ENCODE measurements at places on chromosomes 1 and 21.

- DNase-seq: no peak
These were observed 197.4 kb downstream of the ADGRL2 start for GRCh38 chr1:81998165-81998564.

- peak; percentile 21 for DNase-seq
These were observed 67.2 kb downstream of the TTLL7 start for GRCh38 chr1:83931658-83932253.

GRCh38 chr1:154547105-154547732 is 11.2 kb downstream of the UBE2Q1 start:
- DNase-seq: no peak

- DNase-seq: no peak
These were observed 11.1 kb downstream of the BARHL2 start for GRCh38 chr1:90705956-90706355.

DNA sequence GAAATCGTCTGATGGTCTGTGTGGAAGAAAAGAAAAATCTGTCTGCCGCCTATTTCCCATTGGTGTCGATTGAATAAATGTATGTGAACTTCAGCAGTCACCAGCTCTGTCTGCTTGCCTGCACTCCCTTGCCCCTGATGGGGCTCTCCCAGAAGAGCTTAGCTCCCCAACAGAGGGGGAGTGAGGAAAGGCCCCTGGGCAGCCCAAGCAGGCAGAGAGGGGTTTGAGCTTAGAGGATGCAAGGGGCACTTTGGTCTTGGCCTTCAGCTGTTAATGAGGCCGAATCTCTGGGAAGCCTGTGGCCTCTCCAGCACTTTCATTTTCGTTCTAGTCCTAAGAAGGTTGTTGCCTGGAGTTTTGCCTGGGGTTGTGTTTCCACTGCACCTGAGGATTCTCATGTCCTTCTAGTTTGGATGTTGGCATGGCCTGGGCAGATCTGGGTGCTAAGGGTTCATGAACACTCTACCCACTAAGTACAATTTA is 2.8 kb downstream of the FOXD2 start:
- DNase-seq: no peak

DNA sequence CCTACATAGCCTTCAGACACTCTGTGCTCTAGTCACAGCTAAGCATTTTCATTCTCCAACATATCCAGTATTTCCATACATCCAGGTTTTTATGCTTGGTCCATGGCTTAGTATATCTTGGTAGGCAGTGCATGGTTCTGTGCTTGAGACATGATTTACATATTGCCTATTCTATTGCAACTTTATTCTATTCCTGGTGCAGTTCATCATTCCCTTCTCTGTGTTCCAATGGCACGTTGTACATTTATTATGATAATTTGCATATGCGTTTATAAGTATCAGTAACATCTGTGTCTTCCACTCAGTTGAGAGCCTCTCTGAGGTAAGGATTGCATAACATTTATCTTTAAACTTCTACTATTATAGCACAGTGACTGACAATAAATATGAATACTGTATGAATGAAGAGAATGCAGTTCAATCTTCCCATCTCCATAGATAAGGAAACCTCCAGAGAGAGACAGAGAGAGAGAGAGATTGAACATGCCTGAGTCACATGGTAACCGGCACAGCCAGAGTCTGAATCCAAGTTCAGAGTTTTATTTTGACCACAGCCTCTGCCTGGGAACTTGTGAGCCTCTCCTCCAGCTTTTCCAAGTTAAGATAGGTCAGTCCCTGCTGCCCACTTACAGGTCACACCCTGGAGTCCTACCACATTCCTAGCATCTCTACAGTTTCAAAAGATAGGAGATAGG is 41.5 kb downstream of the PLPPR5 start:
- DNase-seq: no peak

GRCh38 chr1:81699234-81699633 is 101.5 kb upstream of the ADGRL2 start:
- no peak for DNase-seq

DNA sequence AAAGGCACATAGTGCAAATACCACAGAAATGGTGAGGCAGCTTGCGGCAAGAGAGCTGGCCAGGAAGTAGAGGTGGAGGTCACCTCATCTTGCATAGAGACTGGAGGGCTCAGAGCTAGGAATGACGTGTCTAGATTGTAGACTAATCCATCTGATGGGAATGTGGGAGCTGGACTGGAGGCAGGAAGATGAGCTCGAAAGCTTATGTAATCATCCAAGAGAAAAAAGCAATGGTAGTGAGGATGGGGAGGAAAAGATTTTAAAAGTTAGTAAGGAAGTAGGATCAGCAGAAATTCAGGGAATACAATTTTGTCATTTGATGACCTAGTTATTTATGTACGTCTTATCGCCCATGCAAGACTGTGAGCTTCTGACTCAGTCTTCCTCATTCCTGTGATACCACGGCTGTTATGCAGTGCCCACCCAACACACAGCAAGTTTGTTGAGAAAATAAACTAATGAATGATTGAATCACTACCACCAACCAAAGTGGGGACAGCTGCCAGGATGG is 123.9 kb downstream of the RRAGC start:
- no peak for DNase-seq

- no peak for DNase-seq
These were observed 51.0 kb downstream of the EPB41 start for GRCh38 chr1:28965271-28965870.
